ENCODE measurements at places on chromosomes 3 and 15.

DNA sequence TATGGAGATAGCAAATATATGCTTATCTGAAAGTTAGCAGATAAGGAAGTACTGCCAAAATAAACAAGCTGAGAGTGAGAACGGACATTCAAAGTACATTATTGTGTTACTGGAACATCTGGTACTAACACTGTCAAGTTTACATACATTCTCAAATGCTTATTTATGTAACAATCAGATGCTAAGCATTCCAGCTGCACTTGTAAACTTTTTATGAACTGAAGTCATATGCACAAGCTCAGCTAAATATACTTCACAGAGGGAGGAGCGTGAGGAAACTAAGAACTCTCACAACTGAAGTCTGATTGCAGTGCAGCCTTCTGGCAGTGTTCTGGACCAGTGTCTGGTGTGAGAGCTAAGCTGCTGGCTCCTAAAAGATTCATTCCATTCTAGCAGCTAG, 223.7 kb upstream of the NANOGP8 start:
- DNase-seq: no peak

DNA sequence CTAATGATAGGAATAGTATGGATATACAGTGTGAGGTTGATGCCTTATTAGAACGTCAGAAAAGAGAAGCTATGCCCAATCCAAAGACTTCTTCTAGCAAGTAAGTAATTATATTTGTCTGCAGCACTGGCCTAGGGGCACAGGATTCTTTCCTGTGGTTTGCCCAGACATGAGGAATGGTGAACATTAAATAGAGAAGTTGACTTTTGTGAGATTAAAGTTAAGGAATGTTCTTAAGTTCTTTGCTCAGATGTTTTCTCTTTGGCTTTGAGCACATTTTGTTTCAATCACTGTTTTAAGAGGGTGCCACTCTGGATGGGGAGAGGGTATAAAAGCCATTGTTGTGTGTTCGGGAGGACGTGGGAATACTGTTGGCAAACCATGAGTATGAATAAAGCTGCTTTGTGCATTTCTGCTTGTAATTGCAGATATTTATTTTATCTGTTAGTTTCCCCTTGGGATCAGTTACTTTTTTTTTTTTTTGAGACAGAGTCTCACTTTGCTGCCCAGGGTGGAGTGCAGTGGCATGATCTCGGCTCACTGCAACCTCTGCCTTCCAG, 8.3 kb downstream of the KIF23 start:
- DNase-seq: no peak

- no peak for DNase-seq
Measured at GRCh38 chr3:34483311-34483887, 685.0 kb downstream of the PDCD6IP start.

DNA sequence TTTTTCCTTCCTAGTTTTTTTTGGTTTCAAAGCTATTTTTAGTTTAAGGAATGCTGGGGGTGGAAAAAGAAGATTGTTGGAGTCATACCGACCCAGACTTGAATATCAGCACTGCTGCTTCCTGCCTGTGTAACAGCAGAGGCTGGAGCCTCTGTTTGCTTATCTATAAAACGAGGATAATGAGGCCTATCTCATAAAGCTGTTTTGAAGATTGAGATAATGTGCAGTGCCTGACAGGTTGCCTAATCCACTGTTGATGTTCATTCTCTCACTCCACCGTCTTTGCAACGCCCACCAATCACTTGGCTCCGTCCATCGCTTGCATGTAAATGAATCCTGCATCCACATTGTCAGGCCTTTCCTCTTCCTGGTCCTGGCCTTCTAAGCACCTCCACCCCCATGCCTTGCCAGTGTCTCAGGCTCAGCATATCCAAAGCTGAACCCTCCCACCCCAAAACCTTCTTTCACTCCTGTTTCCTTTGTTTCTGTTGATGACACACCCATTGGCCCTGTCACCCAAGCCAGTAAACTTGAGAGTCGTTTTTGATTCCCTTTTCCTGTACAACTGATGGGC, 94.9 kb downstream of the MEX3B start:
- DNase-seq: no peak

GRCh38 chr3:126211569-126211968, 31.2 kb upstream of the ALDH1L1 start:
- no peak for DNase-seq

GRCh38 chr15:68275165-68275746, 2.3 kb upstream of the FEM1B start:
- no peak for DNase-seq

DNA sequence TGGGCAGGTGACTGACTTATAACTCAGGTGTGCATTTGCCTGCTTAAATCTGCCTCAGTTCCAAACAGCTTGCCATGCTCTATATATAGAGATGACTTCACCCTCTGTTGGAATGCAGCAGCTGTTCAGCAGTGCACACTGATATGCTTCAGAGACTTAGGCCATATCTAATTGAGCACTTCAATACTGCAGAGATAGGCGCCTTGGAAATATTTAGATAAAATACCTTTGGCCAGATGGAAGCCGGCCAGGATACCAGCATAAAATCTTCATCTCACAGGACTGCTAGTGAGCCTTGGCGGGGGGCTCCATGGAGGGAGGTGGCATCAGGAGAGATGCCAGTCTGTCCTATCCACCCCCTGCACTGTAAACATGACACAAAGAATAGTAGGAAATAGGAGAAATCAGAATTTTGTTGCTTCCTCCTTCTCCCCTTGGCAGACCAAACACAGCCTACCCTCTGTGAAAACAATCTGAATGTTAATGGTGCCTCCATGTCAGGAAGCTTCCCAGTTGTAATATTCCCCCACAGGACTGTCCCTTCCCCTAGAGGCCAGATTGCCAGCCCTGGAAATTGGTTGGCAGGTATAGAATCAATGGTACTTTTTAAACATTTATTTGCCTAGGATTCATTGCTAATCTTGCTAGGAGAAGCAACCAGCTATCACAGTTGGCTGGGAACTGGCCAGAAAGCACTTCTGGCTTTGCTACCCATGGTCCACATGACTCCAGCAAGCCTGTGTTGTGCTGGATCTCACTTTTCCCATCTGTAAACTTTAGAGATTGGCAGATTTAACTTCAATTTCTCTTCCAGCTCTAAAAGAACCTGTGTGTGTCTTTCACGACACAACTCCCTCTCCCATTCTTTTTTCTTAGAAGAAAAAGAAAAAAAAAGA, 215.5 kb upstream of the KCNMB2 start:
- DNase-seq: no peak

- no peak for DNase-seq
Measured at GRCh38 chr3:69451594-69451993, 65.7 kb upstream of the FRMD4B start.

GRCh38 chr3:192212335-192212734, 515.0 kb downstream of the FGF12 start:
- no peak for DNase-seq

DNA sequence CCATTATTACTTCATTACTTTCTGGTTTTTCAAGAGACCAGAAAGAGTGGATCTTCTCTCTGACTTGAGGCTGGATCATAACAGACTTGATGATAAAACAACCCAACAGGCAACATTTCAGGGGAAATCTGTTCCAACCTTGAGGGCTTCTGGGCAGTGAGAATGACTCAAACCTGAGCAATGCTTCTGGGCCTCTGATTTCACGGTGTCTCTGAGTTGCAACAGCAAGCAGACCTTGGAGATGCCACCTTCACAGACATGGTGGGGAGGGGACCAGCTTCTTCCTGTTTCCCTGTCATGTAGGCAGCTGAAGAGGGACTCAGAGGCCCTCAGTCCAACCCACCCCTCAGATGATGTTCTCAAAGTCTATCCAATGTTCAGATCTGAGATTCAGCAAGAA, 104.0 kb downstream of the ABHD5 start:
- DNase-seq: no peak

DNA sequence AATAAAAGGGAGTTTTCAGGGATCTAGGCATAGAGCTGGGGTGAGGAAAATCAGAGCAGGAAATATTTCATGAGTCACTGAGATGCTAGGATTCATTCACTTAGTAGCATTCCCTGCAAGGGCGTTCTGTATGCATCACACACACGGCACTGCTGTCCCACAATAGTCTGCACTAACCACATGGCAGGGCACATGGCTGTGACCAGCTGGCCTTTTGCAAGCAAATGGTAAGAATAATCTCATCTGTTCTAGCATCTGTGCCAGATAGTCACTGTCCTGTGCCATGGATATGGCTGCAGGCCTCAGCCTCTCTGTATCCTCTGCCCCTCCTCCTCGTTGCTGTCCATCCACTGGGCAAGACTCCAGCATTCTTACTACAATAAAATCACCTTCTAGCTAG, 37.8 kb downstream of the BOC start:
- DNase-seq: no peak

DNA sequence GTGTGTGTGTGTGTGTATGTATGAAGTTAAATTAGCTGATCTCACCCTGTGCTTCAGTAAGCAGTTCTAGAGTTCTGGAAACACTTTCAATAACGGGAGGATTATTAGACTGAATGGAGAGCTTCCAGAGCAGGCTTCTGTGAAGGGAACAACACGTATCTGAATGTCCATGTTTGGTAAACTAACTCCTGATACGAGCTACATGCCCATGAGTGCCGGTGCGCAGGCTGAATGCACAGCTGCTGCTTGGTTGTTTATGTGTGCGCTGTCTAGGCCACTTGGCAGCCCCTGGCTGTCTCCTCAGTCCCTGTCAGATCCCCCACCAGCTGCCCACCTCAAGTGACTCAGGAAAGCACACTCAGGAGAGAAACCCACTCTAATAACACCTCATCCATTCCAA, 137.0 kb downstream of the EPHB1 start:
- DNase-seq: no peak

GRCh38 chr15:28989239-28989830, 103.6 kb downstream of the APBA2 start:
- DNase-seq: no peak

DNA sequence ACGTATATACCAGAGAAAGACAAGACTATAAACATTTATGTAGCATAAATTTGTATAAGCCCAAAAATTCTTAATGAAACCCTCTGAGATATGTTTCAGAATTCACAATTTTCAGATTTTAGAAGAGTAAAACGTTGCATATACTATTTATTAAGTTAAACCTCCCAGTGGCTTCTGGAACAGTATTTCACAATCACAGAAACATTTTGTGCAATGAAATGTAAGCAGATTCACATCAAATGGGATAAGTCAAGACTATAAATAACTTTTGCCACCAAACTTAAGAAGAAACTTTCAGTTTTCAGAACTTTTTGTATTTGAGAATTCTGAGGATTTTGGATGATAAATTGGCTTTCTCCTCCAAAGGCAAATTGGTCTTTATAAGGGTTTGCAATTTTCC, 9.2 kb downstream of the SLTM start:
- DNase-seq: no peak

DNA sequence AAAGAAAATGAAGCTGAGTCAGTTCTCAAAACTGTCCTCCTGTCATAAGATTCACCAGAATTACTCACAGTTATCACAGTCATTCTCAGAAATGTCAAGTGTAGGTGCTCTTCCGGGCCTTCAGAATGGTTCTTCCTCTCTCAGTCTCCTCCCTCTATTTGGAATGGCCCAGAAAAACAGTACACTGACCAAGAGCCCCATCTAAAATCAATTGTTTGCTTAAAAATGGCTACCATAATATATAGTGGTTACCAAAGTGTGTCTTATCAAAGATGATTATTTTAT, 99.8 kb downstream of the MECOM start:
- no peak for DNase-seq

DNA sequence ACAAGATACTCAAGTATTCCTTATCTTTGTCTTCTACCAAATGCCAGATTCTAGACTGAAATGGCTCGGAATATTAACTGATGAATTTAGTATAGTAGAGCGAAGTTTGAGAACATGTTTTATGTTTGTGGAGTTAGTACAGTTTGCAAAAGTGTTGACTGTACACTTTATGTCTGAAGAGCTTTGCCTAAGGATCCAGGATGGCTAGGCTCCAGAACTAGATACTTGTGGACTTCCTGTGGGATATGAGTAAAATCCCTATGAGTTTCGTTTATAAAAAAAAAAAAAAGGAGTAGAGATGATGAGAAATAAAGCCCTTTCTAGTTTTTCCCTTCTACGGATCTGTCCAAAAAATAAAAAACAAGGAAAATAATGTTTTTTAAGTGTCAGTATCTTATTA, 96.7 kb downstream of the TP63 start:
- no peak for DNase-seq

DNA sequence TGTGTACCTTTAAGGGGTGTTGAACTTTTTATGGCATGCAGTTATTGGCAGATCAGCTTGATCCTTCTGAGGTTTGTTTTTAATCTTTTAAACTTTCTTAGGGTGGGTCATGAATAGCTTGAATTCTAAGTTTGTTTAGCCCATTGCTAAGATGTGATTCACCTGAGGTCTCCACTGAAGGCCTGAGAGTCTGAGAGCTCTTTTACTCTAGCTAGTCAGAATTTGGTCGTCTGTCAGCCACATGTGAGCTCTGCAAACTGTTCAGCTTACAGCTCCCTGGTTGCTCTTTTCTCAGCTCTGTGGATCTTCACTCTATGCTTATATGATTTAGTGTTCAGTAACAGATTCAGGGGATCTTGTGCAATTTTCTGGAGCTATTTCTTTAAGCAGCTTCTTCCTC, 161.3 kb downstream of the ABHD5 start:
- DNase-seq: no peak

DNA sequence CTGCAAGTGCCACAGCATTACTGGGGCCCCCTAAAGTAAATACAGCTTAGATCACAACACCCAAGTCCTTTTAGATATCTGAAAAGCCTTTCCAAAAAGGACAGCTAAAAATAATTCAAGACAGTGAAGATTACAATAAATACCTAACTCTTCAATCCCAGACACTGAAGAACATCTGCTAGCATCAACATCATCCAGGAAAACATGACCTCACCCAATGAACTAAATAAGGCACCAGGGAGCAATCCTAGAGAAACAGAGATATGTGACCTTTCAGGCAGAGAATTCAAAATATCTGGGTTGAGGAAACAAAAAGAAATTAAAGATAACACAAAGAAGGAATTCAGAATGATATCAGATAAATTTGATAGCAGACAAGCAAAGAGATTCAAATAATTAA, 71.7 kb upstream of the TTC14 start:
- DNase-seq: no peak

DNA sequence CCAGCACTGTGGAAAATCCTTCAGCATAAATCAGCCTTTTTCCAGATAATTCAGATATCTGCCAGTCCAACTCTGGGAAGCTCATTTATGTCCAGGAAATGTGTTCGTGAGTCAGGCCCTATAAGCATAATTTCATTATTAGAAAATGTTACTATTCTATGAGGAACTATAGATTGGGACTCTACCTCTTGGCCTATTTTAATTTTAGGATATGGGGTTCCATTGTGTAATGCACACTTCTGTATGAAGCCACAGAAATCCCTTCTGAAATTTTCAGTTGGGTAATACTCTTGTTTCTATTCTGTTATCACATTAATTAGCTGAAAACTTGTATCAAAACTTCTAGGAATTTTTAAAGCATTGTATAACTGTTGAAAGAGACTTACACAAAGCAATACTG, 43.9 kb upstream of the IL12A start:
- no peak for DNase-seq
